Fibroblast of villous mesenchyme (primary cell): ENCODE measurements at places on chromosomes 16 and 17. TPM values are rescaled to one million over a fixed set of nuclear protein-coding genes. Genes with fewer than 3 reads are reported as not detected.

MBTPS1 gene
- 77.0 and 97.2 TPM in 2 replicates for total RNA-seq

- DNase-seq, result no peak
Measured at GRCh38 chr17:74297941-74298340, 23.9 kb downstream of the DNAI2 start.

DNA sequence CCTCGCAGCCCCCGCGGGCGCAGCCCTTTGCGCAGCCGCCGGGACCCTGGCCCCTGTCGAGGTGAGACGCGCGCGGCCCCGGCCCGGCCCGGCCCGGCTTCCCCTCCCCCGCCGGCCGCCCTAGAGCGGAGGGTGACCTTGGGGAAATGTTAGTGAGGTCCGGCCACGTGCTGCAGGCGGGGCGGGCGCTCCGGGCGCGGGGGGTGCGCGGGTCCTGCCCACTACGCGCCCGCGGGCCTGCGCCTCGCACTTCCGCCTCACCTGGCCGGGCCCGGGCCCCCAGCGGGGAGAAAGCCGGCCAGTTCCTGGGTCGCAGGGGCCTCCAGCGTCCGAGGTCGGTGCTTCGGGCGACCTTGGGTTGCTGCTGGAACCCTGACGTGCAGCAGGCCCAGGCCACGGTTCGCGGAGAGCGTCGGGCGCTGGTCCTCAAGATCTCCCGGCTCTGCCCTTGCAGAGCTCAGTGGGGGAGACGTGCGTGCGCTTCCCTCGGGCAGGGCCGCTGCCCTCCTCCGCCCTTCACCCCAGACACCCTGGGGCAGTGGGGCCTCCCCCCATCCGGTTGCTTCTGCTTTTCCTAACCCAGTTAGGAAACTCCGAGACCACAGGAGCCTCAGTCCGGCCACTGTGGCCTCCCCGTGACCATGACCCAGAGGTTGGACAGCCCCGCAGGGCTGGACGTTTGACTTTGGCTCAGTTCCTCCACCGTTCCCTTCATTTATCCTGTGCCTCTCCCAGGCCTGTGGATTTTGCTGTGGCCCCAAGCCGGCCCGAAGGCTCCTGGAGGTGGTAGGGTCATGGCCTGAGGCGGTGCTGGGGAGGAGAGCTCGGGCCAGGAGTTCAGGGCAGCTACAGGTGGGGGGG, 791 bp downstream of the MCRIP2 start:
- DNase-seq, result no peak

GRCh38 chr17:29341726-29342125, 47.8 kb upstream of the NUFIP2 start:
- DNase-seq, result peak; percentile 80

- no peak for DNase-seq
Measured at GRCh38 chr17:81902023-81902652, at the start of gene NPB. Gene NPB, plus strand, starts transcription at chr17:81902238. Its CDS starts 40 bp downstream, at chr17:81902278.

ITGAD gene
- not detected in 2 replicates for total RNA-seq

- DNase-seq, result peak; percentile 76
Measured at GRCh38 chr16:74568961-74569631, 37.8 kb downstream of the GLG1 start.

GRCh38 chr17:27319541-27320221, 25.8 kb downstream of the WSB1 start:
- DNase-seq, result peak; percentile 73

DNA sequence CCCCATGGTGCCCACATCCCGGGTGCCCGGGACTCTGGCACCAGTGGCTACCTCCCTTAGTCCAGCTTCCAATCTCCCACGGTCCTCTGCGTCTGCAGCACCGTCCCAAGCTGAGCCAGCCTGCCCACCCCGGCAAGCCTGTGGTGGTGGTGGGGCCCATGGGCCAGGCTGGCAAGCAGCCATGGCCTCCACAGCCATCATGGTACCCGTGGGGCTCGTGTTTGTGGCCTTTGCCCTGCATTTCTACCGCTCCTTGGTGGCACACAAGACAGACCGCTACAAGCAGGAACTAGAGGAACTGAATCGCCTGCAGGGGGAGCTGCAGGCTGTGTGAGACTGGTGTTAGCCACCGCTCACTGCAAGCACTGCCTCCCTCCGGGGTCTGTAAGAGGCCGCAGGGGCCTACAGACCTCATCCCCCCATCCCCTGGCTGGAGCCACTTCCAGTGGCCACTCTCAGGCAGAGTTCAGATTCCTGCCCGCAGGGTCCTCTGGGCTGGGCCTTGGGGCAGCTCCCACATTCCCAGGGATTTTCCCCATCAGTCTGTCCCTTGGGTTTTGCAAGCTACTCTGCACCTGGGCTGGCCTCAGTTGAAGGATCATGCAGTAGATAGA, 3.9 kb upstream of the SETD1A start:
- DNase-seq, result peak; percentile 72

DNA sequence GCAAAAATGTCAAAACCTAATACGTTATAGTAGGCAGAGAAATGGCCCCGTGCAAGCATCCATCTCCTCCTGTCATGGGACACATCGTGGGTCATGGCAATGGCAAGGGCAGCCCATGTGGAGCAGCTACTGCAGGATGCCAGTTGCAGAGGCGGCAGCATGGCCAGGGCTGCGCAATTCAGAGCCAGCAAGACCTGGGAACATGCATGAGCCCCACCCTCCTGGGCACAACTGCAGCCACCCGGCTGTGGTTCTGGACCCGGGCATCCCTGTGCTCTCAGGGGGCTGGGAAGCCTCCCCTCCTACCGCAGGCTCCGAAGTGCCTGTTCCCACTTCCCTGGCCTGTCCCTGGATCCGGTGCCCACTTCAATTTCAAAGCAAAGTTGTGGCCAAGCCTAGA, 203.6 kb downstream of the CPPED1 start:
- no peak for DNase-seq

NPIPA7 gene
- 0.43 and 1.9 TPM in 2 replicates for total RNA-seq

DHRS7C gene
- not detected in 2 replicates for total RNA-seq

GRCh38 chr16:4380119-4381063, 8.7 kb downstream of the VASN start:
- DNase-seq, result no peak

DNA sequence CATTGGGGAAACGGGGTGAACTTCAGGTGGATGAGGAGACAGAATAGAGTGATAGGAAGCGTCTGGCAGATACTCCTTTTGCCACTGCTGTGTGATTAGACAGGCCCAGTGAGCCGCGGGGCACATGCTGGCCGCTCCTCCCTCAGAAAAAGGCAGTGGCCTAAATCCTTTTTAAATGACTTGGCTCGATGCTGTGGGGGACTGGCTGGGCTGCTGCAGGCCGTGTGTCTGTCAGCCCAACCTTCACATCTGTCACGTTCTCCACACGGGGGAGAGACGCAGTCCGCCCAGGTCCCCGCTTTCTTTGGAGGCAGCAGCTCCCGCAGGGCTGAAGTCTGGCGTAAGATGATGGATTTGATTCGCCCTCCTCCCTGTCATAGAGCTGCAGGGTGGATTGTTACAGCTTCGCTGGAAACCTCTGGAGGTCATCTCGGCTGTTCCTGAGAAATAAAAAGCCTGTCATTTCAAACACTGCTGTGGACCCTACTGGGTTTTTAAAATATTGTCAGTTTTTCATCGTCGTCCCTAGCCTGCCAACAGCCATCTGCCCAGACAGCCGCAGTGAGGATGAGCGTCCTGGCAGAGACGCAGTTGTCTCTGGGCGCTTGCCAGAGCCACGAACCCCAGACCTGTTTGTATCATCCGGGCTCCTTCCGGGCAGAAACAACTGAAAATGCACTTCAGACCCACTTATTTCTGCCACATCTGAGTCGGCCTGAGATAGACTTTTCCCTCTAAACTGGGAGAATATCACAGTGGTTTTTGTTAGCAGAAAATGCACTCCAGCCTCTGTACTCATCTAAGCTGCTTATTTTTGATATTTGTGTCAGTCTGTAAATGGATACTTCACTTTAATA, 7.0 kb upstream of the TMEM235 start:
- peak; percentile 3 for DNase-seq

- no peak for DNase-seq
Measured at GRCh38 chr16:55562936-55563335, 3.5 kb upstream of the CAPNS2 start.

- DNase-seq, result no peak
Measured at GRCh38 chr17:12415031-12415430, 250.7 kb upstream of the MYOCD start.

GRCh38 chr16:3946604-3947180, 66.2 kb upstream of the CREBBP start:
- no peak for DNase-seq

DNA sequence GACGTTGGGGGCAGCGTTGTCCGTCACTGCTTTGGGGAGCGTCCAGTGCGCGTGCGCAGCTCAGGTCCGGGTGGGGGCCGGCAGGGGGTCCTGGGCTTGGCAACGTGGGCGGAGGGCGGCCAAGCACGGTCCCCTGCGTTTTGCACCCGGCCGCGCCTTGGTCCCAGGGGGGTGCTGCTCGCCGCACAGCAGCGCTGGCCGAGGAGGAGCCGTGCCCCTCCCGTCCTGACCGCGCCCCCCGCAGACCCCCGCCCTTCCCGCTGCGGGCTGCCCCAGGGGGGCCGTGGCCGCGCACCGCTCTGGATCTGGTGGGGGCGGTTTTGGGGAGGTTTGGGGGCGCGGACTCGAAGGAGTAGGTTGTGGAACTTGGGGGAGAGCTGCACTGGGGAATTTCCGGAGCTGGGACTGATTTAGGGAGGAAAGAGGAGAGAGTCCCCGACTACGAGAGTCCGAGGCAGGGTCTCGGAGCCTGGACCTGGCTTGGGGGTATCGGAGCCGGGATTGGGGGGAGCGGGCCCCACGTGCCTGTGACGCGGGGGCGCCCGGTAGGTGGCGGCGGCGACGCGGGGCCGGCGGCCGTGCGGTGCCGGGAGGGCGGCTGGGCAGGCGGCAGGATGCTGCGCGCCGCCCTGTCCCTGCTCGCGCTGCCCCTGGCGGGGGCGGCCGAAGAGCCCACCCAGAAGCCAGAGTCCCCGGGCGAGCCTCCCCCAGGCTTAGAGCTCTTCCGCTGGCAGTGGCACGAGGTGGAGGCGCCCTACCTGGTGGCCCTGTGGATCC, at the start of gene SLC9A5:
Gene SLC9A5, plus strand, starts transcription at position 579 of the 777 bp plus-strand sequence. Its CDS starts 36 bp downstream, at position 615.
- DNase-seq, result no peak

- DNase-seq, result no peak
Measured at GRCh38 chr17:68314916-68315535, 23.7 kb downstream of the ARSG start.

AXIN1 gene
- 14.5 and 16.4 TPM in 2 replicates for total RNA-seq

GRCh38 chr17:83155128-83156121, 76.0 kb downstream of the METRNL start:
- peak; percentile 87 for DNase-seq

- peak; percentile 28 for DNase-seq
Measured at GRCh38 chr17:68709461-68709860, 108.3 kb upstream of the FAM20A start.

CCL4L2 gene
- not detected in 2 replicates for total RNA-seq

TP53TG3 gene
- total RNA-seq, result 0.32 TPM in 1 of 2 replicates, not detected in the other

DNA sequence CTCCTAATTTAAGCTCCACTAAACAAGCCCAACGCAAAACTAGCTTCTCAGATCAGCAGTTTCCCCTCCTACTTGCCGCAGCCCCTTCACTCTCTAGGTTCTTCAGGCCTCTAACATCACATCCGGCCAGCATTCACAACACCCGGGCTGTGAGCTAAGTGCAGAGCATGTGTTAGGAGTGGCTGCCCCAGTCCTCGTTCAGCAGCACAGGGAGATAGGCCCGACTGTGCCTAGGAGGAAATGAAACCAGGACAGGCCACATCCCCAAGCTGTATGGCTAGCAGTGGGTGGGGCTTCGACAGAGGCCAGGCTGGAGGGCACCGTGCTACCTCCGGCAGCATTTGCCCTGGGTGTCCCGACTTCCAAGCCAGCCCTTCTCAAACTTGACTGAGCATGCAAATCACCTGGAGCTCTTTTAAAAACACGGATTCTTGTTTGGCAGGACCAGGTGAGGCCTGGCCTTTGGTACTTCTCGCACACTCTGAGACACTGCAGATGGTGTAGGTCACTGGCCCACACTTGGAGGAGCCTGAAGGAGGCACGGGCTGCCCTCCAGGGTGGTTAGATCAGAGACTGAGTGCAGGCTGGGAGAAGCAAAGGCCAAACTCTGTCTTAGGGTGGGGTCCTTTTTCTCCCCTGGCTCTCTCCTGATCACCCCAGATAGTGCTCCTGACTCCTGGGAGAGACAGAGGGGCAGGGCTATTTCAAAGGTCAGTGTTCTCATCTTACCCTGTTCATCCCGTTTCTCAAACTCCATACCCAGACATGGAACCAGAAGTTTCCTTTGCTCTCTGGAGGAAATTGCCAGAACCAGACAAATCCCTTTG, 202.0 kb downstream of the C16orf78 start:
- DNase-seq, result no peak

MYH2 gene
- total RNA-seq, result under 0.01 TPM in 1 of 2 replicates, not detected in the other

DNA sequence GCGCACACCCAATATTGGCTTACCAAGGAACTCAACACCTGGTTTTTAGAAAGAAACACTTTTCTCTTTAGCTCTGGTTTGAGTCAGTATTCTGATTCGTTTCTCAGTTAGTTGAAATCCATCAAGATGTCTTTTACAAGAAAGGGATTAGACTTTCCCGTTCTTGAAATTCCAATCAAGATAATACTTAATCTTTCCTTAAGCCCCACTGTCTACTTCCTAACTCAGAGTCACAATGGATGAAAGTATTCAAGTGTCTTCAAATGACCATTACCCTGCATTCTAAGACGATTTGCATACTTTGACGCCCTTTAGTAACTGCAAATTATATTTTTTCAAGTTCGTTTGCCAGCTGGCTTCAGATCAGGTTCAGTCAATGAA, 189.8 kb downstream of the USP22 start:
- peak; percentile 17 for DNase-seq

KRT31 gene
- total RNA-seq, result not detected in 2 replicates
